ENCODE measurements at places on chromosomes 7 and 10.

DNA sequence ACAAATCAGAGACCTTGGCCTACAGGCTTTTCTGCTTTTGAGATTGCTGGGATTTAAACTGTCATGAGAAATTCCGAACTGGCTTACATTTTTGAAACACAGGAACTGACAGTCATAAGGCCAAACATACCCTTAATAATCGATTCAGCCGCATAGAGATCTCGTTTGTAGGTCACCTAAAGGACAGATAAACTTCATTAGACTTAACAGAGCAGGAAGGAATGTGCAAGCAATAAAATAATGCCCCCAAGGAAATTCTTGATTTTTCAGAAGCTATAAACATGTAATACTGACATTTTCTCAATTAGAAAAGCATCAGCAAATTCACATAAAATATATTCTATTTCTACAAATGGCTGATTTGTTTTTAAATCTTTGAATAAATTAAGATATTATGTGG lies 120.0 kb downstream of the CRPPA start:
- DNase-seq, result no peak

- DNase-seq, result no peak
These were observed 15.4 kb downstream of the PTPRN2 start for GRCh38 chr7:158572000-158572828.

DNA sequence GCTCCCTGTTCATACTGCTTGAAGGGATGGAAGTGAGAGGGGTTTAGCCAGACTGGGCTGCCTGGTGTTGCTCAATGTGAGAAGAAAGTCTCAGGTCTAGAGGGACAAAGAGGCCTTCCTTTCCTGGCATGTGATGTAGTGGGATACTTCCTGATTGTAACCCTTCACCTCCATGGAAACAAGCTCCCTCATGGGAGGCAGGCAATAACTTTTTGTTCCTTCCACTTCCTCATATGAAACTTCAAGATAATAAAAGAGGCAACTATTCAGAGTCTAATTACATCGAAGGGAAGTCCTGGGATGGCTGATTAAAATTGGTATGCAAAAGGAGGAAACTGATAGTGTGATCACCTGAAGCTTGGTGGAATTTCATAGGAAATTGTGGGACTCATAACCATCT lies 84.1 kb upstream of the ETV1 start:
- DNase-seq, result no peak

DNA sequence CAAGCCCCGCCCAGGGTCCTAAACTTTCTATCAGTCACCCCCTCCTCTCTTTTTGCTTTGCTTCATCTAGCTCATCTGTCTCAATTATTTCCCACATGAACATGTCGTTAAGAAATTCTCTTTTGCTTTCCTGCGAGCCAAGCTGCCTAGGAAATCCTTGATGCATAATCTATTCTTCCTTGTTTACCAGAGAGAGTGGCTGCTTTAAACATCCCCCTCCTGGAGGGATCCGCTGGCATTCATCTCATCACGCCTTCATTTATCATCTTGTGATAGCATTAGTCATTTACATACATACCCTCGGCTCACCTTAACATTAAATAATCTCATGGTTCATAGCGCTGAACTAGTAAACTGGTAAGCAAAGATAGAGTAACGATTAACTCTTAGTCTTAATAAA lies 96.7 kb downstream of the ANK3 start:
- DNase-seq, result no peak

- no peak for DNase-seq
These were observed 27.3 kb downstream of the UBE3C start for GRCh38 chr7:157165987-157166386.

GRCh38 chr10:107686095-107686494 lies 521.6 kb upstream of the SORCS1 start:
- DNase-seq, result no peak

DNA sequence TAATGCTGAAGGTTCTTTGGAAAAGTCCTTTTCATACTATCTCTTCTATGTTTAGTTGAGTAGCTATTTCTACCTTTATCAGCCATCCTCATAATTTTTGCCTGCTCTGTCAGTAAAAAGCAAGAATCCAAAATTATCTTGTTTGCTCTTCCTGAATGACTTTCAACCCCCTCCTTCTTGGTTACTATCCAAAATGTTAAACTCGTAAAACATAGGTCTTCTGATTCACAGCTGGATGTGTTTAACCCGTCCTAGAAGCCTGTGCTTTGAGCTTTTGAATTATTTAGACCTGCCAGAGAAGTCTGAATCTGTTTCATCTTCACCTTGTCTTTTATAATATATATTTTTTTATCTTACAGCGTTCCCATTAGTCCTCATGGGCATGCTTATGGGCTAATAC lies 136.4 kb upstream of the MDFIC start:
- DNase-seq, result no peak

DNA sequence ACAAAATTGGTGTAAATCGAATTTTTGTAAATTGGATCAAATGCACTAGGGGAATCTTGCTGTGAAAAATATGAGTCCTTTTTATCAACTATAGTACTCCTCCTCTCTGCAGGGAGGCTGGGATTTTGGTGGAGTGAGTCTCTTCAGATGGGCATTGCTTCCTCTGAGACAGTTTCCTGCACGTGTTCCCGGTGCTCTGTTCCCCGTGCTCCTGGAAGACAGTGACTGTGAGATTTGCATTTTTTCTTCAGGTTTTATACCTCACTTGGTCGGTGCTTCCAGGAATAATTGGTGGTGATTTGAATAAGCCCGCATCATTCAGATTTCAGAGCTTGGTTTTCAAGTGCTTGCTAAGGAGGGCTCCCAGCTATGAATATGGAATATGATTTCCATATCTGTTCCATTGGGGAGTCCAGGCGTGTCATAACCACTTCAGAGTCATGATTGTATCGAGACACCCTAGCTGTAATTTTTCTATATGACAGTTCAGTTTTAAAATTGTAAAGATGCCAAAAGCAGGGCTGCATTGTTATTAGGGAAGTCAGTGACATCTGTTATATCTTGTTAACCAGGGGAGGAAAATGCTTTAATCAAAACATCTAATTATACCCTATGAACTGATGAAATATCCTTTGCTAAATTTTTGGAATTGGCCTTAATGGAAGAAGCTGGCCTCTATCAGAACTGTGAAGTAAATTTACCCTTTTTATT lies 12.3 kb downstream of the AUTS2 start:
- DNase-seq, result no peak

- no peak for DNase-seq
These were observed 29.4 kb upstream of the MBL2 start for GRCh38 chr10:52801947-52802346.

- DNase-seq, result no peak
These were observed 73.3 kb downstream of the CHST15 start for GRCh38 chr10:124019886-124020797.

DNA sequence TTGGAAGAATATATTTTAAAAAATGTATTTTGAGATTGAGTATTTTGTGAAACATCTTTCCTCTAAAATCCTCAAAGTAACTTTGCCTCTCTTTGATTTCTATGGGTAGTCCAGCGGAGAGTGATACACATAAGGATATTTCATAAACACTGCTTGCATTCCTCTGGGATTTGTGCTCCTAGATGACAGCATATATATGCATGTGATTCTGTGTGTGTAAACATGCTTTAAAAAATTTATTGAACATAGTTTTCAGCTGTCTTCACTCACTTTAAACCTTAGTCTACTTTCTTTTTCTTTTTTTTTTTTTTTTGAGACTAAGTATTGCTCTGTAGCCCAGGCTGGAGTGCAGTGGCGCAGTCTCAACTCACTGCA lies 84.6 kb downstream of the KAT6B start:
- no peak for DNase-seq

DNA sequence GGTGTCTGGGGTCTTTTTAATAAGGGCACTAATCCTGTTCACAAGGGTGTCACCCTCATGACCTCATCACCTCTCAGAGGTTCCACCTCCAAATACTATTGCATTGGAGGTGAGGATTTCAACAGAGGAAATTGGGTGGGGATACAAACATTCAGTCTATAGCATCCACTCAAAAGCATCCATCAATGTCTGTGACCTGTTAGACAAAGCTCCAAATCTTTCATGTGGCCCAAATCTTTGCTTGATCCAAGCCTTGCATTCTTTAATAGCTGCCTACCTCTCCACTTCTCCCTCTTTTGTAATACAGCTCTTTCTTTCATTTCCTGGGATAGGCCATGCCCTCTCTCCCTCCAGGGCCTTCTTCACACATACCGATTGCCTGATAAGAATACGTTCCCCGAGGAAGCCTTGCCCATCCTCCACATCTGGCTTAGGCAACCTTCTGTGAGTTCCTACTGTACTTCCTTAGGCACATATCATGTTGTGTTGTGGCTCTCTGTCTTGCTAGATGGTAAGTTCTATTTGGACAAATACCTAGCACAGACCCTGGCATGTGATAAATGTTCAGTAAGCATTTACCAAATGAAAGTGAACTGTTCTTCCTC lies 66.1 kb downstream of the CREM start:
- no peak for DNase-seq

DNA sequence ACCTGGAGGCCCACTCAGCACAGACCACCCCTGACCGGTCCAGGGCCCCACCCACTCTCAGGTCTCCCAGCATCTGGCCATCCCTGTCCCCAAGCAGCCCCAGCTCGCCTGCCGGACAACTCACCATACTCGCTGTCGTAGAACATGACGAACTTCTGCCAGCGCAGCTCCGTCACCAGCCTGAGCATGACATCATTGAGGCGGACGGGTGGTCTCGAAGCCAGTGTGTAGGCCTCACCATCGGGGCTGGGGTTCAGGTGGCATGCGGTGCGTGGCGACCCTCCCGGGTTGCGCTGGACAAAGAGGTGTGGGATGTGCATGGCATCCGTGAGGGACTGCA lies 160.4 kb downstream of the GRID1 start:
- DNase-seq, result no peak

DNA sequence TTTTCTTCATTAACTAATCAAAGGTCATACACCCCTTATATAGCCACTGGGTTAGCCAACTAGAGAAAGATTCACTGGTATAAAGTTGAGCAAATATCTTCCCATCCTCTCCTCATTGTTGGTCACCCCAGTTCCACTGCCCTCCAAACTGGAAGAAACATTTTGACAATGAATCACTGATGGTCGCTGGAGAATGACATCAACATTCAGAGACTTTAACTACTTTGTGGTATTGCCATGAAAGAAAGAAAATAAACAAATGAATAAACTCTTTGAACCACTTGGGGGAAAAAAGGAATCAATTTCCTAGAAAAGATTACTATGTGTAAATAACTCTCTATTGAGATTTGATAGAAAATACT lies 23.4 kb downstream of the HYCC1 start:
- no peak for DNase-seq

GRCh38 chr7:112790586-112791003 lies 402 bp upstream of the TMEM168 start:
- DNase-seq, result no peak

DNA sequence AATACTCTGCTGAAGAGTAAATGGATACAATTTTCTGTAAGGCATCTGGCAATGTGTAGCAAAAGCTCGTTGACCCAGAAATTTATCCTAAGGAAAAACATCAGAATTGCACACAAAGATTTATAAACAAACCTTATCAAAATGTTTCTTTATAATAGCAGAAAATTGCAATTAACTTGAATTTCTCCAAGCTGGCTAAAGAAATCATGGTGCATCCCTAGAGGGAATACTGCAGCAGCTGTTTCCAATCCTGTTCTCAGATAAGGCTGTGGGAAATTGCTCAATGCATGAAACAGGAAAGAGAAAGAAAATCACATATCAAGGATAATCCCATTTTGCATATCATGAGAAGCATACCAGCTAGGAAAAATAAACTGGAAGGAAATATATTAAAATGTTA lies 18.7 kb downstream of the TACR2 start:
- DNase-seq, result no peak

DNA sequence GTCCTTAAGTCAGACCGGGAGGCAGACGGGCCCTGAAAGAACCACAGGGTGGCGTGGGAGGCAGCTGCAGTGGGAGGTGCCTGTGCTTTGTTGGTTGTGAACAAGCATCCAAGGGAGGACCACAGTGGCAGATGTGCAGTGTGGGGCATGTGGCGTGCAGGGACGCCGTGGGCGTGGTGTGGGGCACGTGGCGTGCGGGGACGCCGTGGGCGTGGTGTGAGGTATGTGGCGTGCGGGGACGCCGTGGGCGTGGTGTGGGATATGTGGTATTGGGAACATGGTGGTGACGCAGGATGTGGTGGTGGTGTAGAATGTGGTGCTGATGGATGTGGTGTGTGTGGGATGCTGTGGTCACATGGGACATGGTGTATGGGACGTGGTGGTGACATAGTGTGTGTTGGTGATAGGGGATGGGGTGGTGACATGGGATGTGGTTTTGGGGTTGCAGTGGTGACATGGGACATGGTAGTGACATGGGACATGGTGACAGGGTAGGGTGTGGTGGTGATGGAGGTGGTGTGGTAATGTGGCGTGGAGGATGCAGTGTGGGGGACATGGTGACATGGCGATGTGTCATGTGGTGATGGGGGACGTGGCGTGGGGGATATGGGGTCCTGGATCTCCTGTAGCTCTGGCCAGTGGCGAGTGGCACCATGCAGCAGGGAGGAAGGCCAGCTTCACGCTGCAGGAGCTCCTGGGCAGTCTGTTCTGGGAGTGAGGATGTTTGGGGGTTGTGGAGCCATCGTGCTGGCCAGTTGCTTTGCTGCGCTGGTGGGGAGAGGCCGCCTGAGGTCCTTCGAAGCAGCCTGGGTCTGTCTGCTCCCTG lies 78.8 kb downstream of the INPP5A start:
- no peak for DNase-seq

DNA sequence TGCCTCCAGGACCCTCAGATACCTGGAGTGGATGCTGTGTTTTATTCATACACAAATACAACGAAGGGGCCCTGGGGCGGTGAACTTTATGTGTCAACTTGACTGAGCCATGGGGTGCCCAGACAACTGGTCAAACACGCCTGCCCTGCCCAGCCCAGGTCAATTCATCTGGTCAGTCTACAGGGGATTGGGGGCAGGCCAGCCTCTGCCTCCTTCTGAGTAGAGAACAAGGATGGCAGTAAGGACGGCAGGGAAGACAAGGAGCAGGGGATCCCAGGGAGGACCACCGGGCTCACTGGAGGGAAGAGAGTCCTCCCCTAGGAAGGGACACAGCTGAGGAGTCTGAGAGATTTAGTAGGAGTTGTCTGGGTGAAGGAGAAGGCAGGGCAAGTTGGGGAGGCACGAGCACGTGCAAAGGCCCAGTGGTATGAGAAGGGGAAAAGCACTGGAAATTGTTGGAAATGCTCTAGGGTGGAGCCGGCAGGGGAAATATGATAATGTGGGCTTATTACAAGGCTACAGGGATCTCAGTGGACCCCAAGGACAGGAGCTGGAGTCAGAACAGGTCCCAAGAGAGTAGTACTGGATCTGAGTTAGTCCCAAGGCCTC lies 63.4 kb downstream of the MYL10 start:
- no peak for DNase-seq

DNA sequence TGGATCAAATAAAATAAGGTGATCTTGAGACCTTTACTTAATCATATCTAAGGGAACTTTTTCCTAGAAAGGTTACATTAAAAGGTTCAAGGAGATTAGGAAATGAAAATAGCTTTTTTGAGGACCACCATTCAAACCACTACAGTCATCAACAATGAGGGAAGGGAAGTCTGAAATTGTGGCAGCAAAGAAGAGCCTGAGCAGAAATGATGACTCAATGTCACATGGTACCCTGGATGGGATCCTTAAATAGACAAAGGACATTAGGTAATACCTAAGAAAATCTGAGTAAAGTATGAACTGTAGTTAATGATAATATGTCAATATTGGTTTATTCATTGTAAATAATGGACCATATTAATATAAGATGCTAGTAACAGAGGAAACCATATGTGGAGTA lies 236.0 kb downstream of the SEMA3D start:
- no peak for DNase-seq

GRCh38 chr7:131031099-131031868 lies 296.4 kb upstream of the MKLN1 start:
- DNase-seq, result no peak

All from stimulated activated CD8-positive, alpha-beta memory T cell treated with anti-CD3 and anti-CD28 coated beads, Interleukin-7, amount 100 ng/mL, for 1 hour (primary cell).